ENCODE measurements at places on chromosomes 6 and 20. TPM values are rescaled to one million over a fixed set of nuclear protein-coding genes. Genes with fewer than 3 reads are reported as not detected.

- DNase-seq = no peak
These were observed 312.3 kb downstream of the KIF16B start for GRCh38 chr20:16260911-16261310.

GRCh38 chr6:159467473-159468041, 225.5 kb downstream of the SOD2 start:
- DNase-seq = no peak

- peak; percentile 93 for DNase-seq
These were observed at the start of gene CCN2 for GRCh38 chr6:131950767-131951575. TSS of gene CCN2 (minus strand) at chr6:131951372. CDS start at chr6:131951172, 200 bp downstream.

DNA sequence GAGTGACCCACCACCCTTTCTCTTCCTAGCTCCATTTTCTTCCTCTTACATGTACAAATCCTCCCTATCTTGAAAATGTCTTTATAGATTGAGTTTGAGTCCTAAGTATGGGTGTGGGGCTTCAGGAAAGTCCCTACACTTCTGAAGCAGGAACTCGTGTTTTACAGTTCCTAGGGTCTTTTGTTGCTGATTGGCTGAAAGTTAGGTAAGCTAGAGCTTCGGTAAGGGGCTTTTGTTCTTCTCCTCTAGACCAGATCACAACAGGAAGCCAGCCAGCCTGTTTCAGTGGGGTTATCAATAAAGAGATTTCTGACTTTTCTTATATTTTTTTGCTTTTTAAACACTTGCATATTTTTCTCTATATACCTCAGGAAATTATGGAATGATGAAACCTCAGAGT, 51.3 kb downstream of the CNR1 start:
- DNase-seq = no peak

DNA sequence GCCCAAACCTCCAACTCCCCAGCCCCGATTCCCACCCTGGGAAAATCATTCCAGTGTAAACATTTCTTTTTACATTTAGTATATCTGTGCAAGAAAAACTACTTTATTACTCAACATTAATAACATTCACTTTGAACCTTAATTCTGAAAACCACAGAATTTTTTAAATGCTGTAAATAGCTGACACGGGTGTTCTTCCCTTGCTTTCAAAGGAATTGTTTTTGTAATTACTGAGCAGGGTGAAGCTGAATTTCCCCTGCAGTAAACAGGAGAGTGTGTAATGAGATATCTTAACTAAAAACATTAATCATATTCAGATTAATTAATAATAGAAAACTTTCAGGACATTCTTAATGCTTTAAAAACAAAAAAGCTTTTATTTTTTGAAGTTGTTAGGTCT, 99.3 kb upstream of the CITED2 start:
- no peak for DNase-seq

- DNase-seq = no peak
These were observed 2.4 kb downstream of the LAMA2 start for GRCh38 chr6:128885381-128885780.

DNA sequence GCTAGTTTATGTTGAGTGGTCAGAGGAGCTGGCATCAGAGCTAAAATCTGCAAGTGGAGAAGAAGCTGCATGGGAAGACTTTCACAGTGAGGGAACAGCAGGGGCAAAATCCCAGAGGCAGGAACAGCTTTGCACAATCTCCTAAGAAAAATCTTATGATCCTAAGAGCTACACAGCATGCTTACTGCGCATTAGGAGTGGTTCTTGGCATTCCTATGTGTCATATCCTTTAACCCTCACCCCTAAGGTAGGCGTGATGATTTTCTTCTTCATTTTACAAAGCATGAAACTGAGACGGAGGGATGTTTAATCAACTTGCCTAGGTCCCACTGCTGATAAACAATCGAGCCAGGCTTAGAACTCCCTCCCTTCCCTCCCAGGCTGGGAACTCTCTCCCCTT, 313.6 kb upstream of the SULF2 start:
- DNase-seq = no peak

DNA sequence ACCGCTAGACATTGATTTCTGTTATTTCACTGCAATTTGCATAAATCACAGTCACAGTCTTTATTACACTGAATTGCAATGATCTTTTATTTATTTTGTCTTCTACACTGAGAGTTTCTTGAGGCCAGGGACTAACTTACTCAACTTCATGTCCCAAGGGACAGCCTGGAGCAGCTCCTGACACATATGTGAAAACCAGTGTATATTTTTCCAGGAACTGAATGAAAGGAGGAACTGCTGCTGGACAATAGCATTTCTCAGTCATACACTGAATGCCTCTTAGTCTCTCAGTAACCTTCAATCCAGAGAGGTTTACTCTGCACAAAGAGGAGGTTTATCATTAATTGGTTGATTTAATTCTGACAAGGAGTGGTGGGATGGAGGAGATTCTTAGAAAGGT, 5.9 kb downstream of the F13A1 start:
- DNase-seq = no peak

- no peak for DNase-seq
These were observed 193.0 kb downstream of the GJA10 start for GRCh38 chr6:90087106-90087833.

DNA sequence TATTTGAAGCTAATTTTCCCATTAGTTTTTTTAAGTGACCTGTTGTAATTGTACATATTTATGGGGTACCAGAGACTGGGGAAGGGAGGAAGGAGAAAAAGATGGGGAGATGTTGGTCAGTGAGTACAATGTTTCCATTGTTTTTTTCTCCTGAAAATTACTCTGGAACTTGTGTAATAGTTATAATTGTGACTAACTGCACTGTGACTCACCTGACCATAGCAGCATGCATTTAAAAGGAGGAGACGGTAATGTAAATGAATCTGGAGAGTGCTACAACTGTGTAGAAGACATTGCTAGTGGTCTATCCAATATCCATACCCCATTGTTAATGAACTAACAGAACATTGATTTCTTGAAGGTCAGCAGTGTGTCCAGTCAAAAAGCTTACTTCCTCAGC, 133.4 kb downstream of the RFPL4B start:
- no peak for DNase-seq

DNA sequence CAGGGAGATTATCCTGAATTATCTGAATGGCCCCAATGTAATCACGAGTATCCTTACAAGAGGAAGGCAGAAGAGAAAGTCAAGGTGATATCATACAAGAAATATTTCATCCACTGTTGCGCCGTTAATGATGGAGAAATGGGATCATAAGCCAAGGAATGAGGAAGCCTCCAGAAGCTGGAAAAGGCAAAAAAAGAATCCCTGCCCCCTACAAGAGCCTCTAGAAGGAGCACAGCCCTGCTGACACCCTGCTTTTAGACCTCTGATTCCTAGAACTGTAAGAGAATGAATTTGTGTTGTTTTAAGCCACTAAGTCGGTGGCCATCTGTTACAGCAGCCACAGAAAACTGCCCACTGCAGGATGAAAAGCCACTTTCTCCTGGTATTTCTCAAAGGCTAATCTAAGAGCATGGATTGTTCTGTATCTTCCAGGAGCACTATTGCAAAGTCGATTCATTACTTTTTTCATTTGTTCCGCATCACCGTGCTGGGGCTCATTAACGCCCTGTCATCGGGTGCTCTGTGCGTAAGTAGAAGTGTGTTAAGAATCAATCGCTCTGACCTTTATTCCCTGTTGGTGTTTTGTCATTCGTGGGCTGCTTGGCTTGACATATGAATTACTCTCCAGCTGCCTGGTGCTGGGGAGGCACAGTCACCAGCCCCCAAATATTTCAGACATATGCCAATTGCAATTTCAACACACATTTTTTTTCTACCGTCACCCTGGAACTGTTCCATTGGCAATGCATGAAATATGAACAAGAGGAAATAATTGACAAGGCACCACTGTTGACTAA, 117.0 kb downstream of the PCSK2 start:
- no peak for DNase-seq

OVOL2 gene
- total RNA-seq = 11.1 TPM

PRDM13 gene
- not detected for total RNA-seq

PSORS1C2 gene
- total RNA-seq = not detected

GGTLC1 gene
- total RNA-seq = 0.40 TPM

CTAGE9 gene
- total RNA-seq = 0.09 TPM

Data from mucosa of gallbladder (tissue), 1 donor.